ENCODE measurements at places on chromosomes 6 and 20. TPM values are rescaled to one million over a fixed set of nuclear protein-coding genes. Genes with fewer than 3 reads are reported as not detected.

Gene RPL10A
- total RNA-seq, result 2,048 TPM

Gene ERVFRD-1
- total RNA-seq, result not detected

Gene AIG1
- 16.9 TPM for total RNA-seq

Gene C20orf202
- not detected for total RNA-seq

Gene CLPSL1
- not detected for total RNA-seq

Gene FNDC1
- not detected for total RNA-seq

Gene SPINT3
- total RNA-seq, result not detected

Gene SULF2
- total RNA-seq, result 64.6 TPM

Gene ZBTB12
- 3.5 TPM for total RNA-seq

Gene RALY
- 81.2 TPM for total RNA-seq

Gene EYS
- not detected for total RNA-seq

Gene MCCD1
- total RNA-seq, result not detected

Gene RRAGD
- total RNA-seq, result 0.95 TPM

Gene RIPPLY2
- not detected for total RNA-seq

Gene SPATA25
- 0.59 TPM for total RNA-seq

Gene DDO
- 0.53 TPM for total RNA-seq

Gene BTBD9
- 11.0 TPM for total RNA-seq

Gene PEDS1
- 35.3 TPM for total RNA-seq

Gene CCDC170
- 0.04 TPM for total RNA-seq

Gene CAP2
- total RNA-seq, result 15.8 TPM

Gene SGK2
- 0.07 TPM for total RNA-seq

Gene PNLDC1
- 0.11 TPM for total RNA-seq

Gene PNPLA1
- not detected for total RNA-seq

Gene TMEM63B
- 14.0 TPM for total RNA-seq

Gene SIRPB1
- total RNA-seq, result not detected

Gene PCSK2
- total RNA-seq, result not detected

Gene NCR2
- not detected for total RNA-seq

Gene EDN1
- total RNA-seq, result 496 TPM

Gene C6orf52
- 0.26 TPM for total RNA-seq

Gene BMP7
- not detected for total RNA-seq

Gene TBC1D7
- 21.1 TPM for total RNA-seq

Gene CEP43
- 11.1 TPM for total RNA-seq

Gene STMND1
- total RNA-seq, result not detected

Gene OR2H2
- total RNA-seq, result not detected

Gene MACROD2
- 0.95 TPM for total RNA-seq

Gene ANKRD66
- not detected for total RNA-seq

Gene LAMA2
- total RNA-seq, result 1.8 TPM

Gene NCOA6
- 5.0 TPM for total RNA-seq

Gene C6orf141
- 6.0 TPM for total RNA-seq

Gene LIME1
- 1.6 TPM for total RNA-seq

Gene EZR
- total RNA-seq, result 172 TPM

Gene SEMG1
- not detected for total RNA-seq

Gene MYL9
- 2.0 TPM for total RNA-seq

Gene TFAP2D
- total RNA-seq, result not detected

Gene HLA-E
- 663 TPM for total RNA-seq

Gene TCP1
- 619 TPM for total RNA-seq

Gene FAXC
- 0.07 TPM for total RNA-seq

Gene ULBP3
- total RNA-seq, result 10.5 TPM

Gene EMILIN3
- total RNA-seq, result not detected

Gene KIFC1
- total RNA-seq, result 40.4 TPM

Gene DACT2
- total RNA-seq, result not detected

Gene GJA1
- 605 TPM for total RNA-seq

Gene ZBTB46
- total RNA-seq, result 7.2 TPM

Gene SLC17A1
- not detected for total RNA-seq

Gene CASS4
- 0.07 TPM for total RNA-seq

Gene DNAH8
- 0.04 TPM for total RNA-seq

Gene FOXF2
- total RNA-seq, result not detected
